Anterior cingulate cortex (tissue), 58 donors: ENCODE measurements at places on chromosomes 7 and 10.

GRCh38 chr7:157772486-157773130 is 435.8 kb downstream of the DNAJB6 start:
- no peak for DNase-seq

GRCh38 chr7:77698042-77698625 is 1.9 kb downstream of the RSBN1L start:
- no peak for DNase-seq

- DNase-seq: no peak
These were observed at the start of gene PRLHR for GRCh38 chr10:118595598-118596425. TSS of gene PRLHR (minus strand) at chr10:118595648. CDS start at chr10:118595244, 404 bp downstream.

DNA sequence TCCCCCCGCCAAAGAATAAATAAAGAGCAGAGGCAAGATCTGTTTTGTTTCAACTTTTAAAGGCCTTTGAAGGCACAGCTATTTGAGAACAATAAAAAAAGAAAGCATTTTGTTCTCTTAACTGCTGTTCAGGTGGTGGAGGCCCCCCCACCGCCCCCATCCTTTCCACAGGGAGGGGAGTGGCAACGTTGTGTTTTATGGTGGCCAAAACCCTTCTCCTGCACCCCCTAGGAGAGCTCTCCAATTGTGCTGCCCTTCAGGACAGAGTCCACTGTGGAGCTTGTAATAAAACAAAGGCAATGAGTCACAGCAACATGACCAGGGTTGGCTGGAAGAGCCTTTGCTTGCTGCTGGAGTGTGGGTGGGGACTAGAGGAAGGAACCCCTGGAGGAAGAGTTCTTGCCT is 987.9 kb downstream of the KCNMA1 start:
- no peak for DNase-seq

GRCh38 chr10:102375250-102375649 is 20.3 kb upstream of the NFKB2 start:
- no peak for DNase-seq

GRCh38 chr7:84813376-84813775 is 373.5 kb downstream of the SEMA3D start:
- DNase-seq: no peak

GRCh38 chr10:79149662-79150443 is 81.1 kb downstream of the ZMIZ1 start:
- no peak for DNase-seq

GRCh38 chr10:126129026-126129425 is 232.7 kb downstream of the FANK1 start:
- DNase-seq: no peak
